Hematopoietic multipotent progenitor cell treated with erythropoietin and hydrocortisone succinate and interleukin-3 and kit ligand, for 15 days (in vitro differentiated cells): ENCODE measurements at places on chromosomes 11 and 22.

DNA sequence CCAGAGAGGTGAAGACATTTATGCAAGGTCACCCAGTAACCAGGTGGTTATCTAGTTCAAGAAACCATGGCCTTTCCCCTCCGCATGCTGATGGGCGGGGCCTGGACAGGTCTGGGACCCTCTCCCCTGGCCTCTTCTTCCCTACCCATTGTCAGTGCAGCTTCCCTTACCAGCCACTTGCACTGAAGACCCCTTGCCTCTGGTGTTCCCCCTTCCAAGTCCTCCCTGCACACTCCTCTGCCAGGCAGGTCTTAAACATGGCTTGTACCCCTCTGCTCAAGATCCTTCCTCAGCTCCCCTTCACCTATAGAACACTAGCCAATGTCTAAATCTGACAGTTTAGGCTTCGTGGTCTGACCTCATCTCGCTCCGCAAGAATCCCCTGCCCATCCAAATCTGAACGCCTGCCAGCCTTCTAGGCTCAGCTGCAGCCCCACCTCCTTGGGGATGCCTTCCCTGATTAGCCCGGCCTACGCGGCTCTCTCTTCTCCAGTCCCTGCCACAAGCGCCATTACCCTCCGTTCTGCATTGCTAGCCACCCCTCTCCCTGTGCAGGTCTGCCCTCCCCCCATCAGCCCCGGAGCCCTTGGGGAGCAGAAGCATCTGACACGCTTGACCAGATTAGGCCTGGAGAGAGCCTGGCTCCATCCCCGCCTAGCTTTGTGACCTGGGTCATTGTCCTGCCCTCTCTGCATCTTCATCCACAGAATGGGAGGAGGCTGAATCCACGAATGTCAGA is 213.8 kb downstream of the DSCAML1 start:
- DNase-seq = no peak

GRCh38 chr11:123255909-123256308 is 60.9 kb upstream of the CLMP start:
- DNase-seq = no peak

DNA sequence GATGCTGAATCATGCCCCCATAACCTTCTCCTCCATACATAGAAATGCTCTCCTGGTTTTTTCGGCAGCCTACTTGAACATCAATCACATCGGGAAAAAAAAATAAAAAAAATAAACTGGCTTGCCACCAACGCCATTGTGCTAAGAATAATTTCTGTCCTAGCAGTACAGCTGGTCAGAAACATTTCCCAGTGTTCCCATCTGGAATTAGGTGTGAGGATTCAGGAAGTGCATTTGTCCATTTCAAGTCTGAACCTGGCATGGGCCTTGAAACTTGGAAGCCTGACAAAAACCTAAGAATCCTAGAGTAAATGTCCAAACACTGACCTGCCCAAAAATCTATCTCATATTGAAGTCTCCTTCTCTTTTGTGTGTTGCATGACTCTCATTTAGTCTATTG is 16.6 kb upstream of the NAV2 start:
- no peak for DNase-seq

- no peak for DNase-seq
Measured at GRCh38 chr11:28673691-28674432, 565.7 kb downstream of the METTL15 start.

DNA sequence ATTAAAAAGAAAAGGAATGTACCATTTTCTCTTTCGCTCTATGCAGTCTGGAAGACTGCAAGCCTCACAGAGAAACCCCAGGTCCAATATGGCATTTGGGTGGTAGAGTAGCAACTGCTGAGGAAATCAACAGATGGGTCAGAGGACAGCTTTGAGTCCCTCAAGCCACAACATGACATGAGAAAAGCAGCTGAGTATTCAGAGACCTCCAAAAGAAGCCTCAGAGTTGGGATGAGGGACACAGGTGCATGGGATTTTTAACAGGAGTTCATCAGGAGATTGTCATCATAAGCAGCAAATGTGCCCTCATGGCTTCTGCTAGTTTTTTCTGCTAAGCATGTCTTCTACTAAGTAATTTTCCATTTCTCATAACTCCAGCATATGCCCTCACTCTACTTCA is 111.6 kb downstream of the BLID start:
- no peak for DNase-seq

GRCh38 chr11:68355471-68355870 is 43.1 kb downstream of the LRP5 start:
- DNase-seq = no peak

- no peak for DNase-seq
Measured at GRCh38 chr11:81874635-81875034, 859.0 kb downstream of the FAM181B start.

GRCh38 chr11:128607819-128608218 is 20.5 kb upstream of the ETS1 start:
- DNase-seq = no peak

GRCh38 chr11:17073370-17074027 is 4.0 kb downstream of the RPS13 start:
- no peak for DNase-seq

- DNase-seq = no peak
Measured at GRCh38 chr11:123505546-123506299, 75.7 kb downstream of the GRAMD1B start.

DNA sequence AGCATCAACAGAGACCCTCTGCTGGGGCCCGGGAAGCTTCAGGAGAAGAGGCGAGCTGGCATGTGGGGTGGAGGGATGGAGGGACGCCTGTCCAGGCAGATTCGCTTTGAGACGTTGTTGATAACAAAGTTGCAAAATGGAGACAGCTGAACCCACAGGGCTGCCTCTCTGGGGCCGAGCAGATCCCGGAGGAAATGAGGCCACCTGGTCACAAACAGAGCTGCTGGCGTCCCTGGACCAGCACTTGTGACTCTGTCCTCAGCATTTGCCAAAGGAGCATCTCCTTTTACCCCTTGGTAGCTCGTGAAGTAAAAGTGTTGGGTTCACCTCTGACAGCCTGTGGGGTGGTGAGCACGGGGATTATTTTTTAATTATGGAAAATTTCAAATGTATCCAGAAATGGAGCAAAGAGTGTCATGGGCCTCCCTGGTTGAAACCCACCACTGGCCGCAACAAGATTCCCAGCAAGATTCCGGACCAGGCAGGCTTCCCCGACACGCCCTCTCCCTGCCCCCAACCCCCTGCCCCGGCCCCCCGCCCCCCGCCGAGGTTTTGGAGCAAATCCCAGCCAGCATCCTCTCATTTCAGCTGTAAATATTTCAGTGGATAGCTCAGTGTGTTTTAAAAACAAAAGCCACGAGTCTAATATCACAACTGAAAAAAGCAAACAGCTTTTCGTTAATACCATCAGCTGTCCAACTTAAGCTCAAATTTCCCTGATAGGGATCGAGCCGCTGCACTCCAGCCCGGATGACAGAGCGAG is 20.3 kb downstream of the GRAMD4 start:
- DNase-seq = no peak

GRCh38 chr11:125593114-125593820 is 615 bp downstream of the STT3A start:
- peak; percentile 51 for DNase-seq

GRCh38 chr11:99841885-99842284 is 821.1 kb downstream of the CNTN5 start:
- DNase-seq = no peak

- no peak for DNase-seq
Measured at GRCh38 chr11:108494182-108494581, 4.0 kb downstream of the POGLUT3 start.

- DNase-seq = no peak
Measured at GRCh38 chr11:104093426-104094280, 57.2 kb downstream of the DDI1 start.
